H1 (cell line): ENCODE measurements at places on chromosomes 16 and 17. TPM values are rescaled to one million over a fixed set of nuclear protein-coding genes. Genes with fewer than 3 reads are reported as not detected.

- no peak for DNase-seq
- no peaks in the 10 kb centered on the region for H3K27me3 ChIP-seq
- H3K27ac ChIP-seq, result no peak overlapping the region
- H3K4me3 ChIP-seq, result no peak overlapping the region
- H3K36me3 ChIP-seq, result no peaks in the 10 kb centered on the region
- H3K4me1 ChIP-seq, result no peaks in the 10 kb centered on the region
Observed at GRCh38 chr16:890217-890616, 80.6 kb downstream of the LMF1 start.

DNA sequence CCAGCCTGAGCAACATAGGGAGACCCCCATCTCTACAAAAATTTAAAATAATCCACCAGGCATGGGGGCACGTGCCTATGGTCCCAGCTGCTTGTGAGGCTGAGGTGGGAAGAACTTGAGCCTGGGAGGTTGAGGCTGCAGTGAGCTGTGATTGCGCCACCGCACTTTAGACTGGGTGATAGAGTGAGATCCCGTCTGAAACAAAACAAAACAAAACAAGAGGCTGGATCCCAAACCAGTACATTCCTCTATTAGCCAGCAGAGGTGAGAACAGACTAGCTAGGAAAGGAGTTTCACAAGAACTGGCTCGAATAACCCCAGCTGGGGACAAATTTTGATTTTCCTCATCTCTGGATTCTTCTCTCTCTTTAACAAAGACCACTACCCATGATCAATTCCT, 366.7 kb upstream of the ZFHX3 start:
- H3K27me3 ChIP-seq, result no peaks in the 10 kb centered on the region
- H3K36me3 ChIP-seq, result no peaks in the 10 kb centered on the region
- H3K4me3 ChIP-seq, result no peak overlapping the region
- no peaks in the 10 kb centered on the region for H3K4me1 ChIP-seq

DNA sequence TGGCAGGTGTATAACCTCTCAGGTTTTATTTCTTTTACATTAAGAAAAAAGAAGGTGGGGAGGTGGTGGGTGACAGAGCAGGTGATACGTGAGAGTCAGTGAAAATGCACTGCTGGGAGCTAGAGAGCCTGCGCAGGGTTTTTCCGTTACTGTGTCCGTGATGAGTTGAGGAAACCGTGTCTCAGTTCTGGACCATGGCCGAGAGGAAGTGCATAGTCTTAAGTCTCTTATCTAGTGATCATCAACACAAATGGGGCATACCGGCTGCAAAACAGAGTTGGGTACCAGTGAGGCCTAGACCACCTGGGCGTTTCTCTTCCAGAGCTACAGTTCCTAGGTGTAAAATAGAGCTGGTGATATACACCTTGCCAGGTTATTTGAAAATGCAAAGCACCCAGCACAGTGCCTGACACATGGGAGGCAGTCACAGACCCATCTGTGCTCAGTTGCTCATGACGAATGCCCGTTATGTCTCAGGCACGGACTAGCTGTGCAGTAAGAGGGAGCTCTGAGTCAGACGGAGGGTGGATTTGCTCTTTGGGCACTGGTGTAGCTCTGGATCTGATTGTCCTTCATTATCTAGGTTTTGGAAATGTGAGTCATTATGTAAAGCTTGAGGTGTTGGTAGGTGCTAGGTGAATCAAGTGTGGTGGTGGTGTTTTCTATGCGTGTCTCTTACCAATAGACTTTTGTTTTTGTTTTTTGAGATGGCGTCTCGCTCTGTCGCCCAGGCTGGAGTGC, 60.9 kb downstream of the RPTOR start:
- no peaks in the 10 kb centered on the region for H3K36me3 ChIP-seq
- DNase-seq, result no peak
- H3K4me1 ChIP-seq, result peaks cover 4% of the 10 kb centered on the region
- H3K27ac ChIP-seq, result no peak overlapping the region
- no peaks in the 10 kb centered on the region for H3K27me3 ChIP-seq

- no peaks in the 10 kb centered on the region for H3K27me3 ChIP-seq
- peaks cover 15% of the 10 kb centered on the region for H3K4me1 ChIP-seq
- H3K4me3 ChIP-seq, result no peak overlapping the region
- DNase-seq, result no peak
Observed at GRCh38 chr16:89395150-89396142, 94.9 kb downstream of the ANKRD11 start.

GRCh38 chr16:50088302-50088701, 22.5 kb downstream of the HEATR3 start:
- no peaks in the 10 kb centered on the region for H3K4me1 ChIP-seq
- no peak overlapping the region for H3K4me3 ChIP-seq
- DNase-seq, result no peak
- H3K27ac ChIP-seq, result no peak overlapping the region

DNA sequence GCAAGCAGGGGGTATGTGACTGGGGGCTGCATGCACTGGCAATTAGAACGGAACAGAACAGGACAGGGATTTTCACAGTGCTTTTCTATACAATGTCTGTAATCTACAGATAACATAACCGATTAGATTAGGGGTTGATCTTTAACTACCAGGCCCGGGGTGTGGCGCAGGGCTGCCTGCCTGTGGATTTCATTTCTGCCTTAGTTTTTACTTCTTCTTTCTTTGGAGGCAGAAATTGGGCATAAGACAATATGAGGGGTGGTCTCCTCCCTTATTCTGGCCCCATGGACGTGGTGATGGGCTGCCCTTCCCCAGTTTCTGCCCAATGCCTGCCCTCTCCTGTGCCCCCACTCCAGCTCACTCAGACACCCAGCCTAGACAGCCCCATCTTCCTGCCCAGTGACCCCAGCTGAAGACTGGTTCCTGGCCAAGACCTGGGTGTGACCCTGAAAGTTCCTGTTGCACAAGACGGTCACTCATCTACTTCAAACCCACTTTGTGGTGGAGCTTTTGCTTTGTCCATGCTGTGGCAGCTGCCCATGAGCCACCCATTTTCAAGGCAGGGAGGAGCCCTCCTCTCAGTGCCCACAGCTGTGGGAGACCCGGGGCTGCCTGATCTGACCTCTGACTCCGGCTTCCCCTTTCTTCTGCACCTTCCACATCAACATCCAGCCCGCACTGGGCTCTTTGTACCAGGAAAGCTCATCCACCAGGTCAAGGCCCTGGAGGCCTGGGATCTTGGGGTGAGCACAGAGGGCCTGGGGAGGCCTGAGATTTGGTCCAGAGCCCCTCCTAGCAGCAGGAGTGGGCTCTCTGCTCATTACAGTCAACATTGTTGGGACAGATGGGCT, 18.6 kb downstream of the ALOX12B start:
- no peak overlapping the region for H3K27ac ChIP-seq
- H3K4me3 ChIP-seq, result no peak overlapping the region
- peaks cover 16% of the 10 kb centered on the region for H3K4me1 ChIP-seq
- no peak for DNase-seq
- no peaks in the 10 kb centered on the region for H3K36me3 ChIP-seq
- H3K27me3 ChIP-seq, result peaks cover 53% of the 10 kb centered on the region

- no peak overlapping the region for H3K27ac ChIP-seq
- DNase-seq, result no peak
- no peak overlapping the region for H3K4me3 ChIP-seq
- H3K4me1 ChIP-seq, result no peaks in the 10 kb centered on the region
- no peaks in the 10 kb centered on the region for H3K36me3 ChIP-seq
Observed at GRCh38 chr16:12131755-12132154, 155.2 kb downstream of the SNX29 start.

- H3K4me3 ChIP-seq, result no peak overlapping the region
- H3K4me1 ChIP-seq, result no peaks in the 10 kb centered on the region; the same call in 1 of the 2 replicates
- DNase-seq, result no peak
- no peaks in the 10 kb centered on the region for H3K27me3 ChIP-seq
- H3K27ac ChIP-seq, result no peak overlapping the region
Observed at GRCh38 chr17:28055546-28056275, 13.2 kb downstream of the NLK start.

- peaks cover 15% of the 10 kb centered on the region for H3K4me1 ChIP-seq
- no peak overlapping the region for H3K4me3 ChIP-seq
- no peak overlapping the region for H3K27ac ChIP-seq
- H3K27me3 ChIP-seq, result no peaks in the 10 kb centered on the region
- DNase-seq, result no peak
Observed at GRCh38 chr17:73495641-73496040, 148.6 kb downstream of the SDK2 start.

GRCh38 chr17:47663912-47664623, 14.3 kb downstream of the KPNB1 start:
- H3K36me3 ChIP-seq, result peaks cover 51% of the 10 kb centered on the region
- H3K27me3 ChIP-seq, result no peaks in the 10 kb centered on the region
- no peak overlapping the region for H3K27ac ChIP-seq
- DNase-seq, result no peak

FBRS gene
- 12.9 and 13.9 TPM in 2 replicates for total RNA-seq

RAI1 gene
- total RNA-seq, result 0.80 and 1.2 TPM in 2 replicates
